ENCODE measurements at places on chromosomes 2 and 18.

DNA sequence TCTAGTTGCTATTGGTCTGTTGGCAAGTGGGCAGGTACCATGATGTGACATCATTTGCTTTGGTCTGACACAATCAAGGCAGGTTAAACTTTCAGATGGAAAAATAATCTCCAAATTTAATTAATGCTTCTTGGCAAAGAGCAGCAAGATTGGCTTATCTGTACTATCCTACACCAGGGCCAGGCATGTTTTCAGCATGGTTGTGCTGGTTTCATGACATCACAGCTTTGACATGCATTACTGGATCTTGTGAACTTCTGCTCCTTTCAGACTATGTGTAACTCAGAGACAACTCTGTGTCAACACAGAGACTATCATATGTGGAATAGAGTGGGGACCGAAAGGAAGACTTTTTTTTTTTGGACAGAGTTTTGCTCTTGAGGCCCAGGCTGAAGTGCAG lies 520.5 kb downstream of the TDRD15 start:
- no peak for DNase-seq

DNA sequence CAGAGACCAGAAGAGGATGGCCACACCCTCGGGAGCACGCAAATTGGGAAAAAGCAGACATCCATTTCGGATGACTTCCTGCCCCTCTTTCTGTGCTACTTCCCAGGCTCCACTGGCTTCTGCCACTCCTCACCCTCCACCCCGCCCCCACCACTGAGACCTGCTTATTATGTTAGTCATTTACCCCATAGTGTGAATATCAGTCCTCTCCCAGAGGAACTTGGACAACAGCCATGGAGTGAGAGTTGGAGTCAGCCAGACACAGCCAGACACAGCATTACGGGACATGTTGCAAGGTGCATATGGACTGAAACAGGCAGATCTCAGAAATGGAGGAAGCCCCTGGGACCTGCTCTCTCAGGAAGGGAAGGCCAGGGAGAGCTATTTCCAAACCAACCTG lies 51.8 kb downstream of the CTIF start:
- peak; percentile 43 for DNase-seq

DNA sequence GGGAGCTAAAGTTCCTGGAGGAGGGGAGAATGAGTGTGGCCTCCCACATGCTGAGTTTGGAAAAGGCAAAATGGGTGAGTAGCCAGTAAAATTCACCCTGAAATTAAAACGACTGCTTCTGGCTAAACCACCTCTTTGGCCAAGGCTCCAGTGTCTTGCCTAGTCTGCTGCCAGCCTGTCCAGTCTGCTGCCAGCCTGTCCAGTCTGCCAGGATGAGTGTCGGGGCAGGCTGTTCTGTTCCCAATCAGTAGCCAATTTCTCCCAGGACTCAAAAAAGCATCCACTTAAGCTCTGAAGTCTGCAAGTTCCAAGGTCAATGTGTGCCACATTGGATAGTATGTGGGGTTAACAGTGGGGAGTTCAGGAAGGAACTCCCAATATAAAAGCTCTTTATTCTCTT lies 134.6 kb upstream of the KLHL29 start:
- no peak for DNase-seq

- no peak for DNase-seq
These were observed 87.2 kb upstream of the ZFP36L2 start for GRCh38 chr2:43313642-43314017.

DNA sequence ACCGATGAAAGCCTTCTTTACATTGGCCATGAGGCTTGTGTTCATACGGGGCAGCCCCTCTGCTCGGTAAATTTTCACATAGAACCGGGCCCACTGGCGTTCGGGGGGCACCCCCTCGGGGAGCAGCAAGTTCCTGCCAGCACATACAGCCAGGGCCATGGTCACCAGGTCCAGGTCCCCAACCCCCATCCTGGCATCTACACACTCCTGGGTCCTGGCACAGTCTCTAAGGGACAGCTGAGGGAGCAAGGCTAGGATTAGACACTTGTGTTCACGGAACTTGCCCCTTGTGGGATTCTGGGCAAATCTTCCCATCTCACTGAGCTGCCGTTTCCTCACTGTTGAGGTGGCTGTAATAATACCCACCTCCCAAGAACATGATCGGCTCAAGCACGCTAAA lies 5.6 kb upstream of the OTOF start:
- DNase-seq, result no peak

GRCh38 chr2:49715597-49715996 lies 561.3 kb upstream of the FSHR start:
- DNase-seq, result no peak

DNA sequence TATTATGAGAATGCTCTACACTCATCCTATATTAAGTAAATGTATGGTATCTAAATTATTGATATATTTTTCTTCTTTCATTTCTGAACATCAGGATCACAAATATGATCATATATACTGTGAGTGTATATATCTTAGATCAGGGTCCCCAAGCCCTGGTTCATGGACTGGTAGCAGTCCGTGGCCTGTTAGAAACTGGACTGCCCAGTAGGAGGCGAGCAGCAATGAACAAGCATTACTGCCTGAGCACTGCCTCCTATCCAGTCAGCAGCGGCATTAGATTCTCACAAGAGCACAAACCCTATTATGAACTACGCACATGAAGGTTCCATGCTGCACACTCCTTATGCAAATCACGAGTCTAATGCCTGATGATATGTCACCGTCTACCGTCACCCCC lies 1247.1 kb upstream of the NXPH2 start:
- DNase-seq, result no peak

GRCh38 chr2:69643602-69644505 lies at the start of gene AAK1:
AAK1 (minus strand) TSS chr2:69643739; CDS start chr2:69643040, 699 bp downstream.
- DNase-seq, result peak; percentile 63

DNA sequence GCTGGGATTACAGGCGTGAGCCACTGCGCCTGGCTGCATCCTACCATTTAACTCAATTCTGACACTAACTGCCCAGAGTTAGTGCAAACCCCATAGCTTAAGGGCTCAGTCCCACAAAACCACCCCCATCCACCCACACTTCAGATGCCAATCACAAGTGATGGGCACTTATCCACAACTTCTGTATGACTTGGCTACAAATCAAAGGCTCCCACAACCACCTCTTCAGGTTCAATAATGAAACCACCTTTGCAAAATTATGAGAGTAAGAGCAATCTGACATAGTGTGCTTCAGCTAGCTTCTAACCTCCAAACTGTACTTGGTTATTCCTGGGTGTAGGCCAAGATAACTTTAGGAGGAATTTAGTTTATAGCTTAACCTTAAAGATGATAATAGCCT lies 51.3 kb upstream of the SLC35F5 start:
- DNase-seq, result no peak

- DNase-seq, result no peak
These were observed 76.4 kb downstream of the HDAC4 start for GRCh38 chr2:239324456-239324855.

DNA sequence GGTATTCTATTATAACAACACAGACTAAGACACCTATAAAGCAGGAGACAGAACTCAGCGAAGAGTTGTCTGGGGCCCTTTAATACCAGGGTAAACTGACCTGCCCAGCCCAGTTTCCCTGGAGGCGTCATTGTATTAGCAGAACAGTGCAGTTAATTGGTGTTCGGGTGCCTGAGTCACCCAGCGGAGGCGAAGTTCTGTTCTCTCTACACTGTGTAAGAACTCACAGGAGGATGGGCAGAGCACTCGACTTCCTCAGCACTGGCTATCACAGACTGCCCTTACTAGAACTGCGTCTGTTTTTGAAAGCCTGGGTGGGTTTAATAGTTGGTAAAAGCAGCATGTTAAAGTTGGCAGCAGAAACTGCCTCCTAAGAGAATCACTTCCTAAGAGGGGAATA lies 106.5 kb upstream of the ATP8B1 start:
- DNase-seq, result no peak

DNA sequence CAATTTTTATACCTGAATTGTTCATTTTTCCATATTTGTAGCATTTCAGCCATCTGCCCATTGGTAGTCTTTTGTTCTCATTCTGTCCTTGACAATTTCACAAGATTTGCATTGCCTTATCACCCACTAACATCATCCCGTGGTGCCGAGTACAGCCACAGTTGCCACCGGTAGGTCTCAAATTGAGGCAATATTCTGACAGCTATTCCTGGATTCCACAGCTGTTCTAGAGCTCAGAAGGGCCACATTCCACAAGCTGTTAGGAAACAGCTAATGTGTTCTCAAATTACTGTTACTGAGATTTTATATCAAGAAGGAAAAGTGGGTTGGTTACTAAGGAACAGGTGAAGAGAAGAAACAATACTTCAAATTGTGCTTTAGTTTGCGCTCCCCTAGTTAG lies 178.8 kb downstream of the RPRM start:
- no peak for DNase-seq

DNA sequence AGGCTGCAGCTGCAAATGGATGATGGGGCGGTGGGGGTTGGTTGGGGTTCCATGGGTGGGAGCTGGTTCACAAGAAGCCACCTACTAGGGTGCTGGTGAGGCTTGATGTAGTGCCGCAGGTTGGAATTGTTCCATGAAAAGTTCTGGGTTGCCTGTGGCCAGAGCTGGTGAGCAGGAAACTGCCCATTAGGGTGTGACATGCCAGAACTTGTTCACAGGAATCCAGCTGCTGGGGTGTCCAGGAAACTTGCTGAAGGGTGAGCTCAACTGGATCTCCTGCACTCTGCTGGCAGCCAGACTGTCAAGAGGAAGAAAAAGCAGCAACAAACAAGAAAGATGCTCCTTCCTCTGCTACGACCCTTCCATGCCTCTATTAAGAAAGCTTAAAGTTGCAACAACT lies 48.8 kb downstream of the MAP3K20 start:
- DNase-seq, result no peak

DNA sequence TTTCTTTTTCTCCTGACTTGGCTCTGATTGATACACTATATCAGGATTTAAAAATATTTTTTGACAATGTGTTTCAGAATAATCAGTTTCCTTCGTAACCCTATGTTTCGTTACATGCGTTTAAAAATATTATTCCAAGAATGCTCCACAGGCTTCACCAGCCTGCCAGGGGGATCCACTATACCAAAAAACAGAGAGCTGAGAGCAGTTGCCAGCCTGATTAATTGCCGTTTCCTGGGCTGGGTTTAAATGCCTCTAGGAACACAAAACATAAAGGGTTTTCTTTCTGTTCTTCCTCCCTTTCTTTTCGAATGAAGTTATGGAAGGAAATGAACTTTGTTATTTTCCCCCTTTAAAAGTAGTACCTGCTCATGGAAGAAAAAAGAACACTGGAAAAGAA lies 47.9 kb downstream of the LRRFIP1 start:
- no peak for DNase-seq

DNA sequence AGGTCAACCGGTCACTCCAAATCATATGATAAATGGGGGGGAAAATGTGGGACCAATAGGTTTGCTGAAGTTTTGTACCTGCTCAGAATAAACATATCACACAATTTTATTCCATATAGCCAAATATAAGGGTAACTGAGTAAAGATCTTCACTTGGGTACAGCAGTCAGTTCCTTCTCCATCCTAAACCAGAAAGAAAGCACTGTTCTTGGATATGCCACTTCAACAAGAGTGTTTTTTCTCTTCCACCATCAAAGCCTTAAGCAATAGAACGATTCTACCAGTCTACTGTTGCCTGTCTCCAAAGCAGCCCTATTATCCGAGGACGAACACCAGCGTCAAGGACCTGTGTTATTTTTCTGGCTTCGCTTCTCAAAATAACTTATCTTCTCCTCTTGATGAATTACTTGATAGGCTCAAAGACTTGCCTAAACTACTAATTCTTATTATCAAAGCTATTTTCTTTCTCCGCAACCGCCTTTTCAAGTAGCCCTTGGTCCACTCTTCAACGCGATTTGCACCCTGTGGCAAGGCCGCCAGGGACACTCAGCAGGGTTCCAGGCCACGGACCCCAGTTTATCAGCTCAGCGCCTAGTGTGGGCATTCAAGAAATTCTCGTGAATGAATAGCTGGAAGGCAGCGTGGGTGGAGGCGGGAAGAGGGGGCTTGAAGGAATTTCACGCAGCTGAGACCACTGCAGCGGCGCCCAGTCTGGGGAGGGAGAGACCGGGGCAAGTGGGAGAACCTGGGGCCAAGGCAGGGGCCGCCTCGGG lies 646 bp downstream of the ALS2 start:
- no peak for DNase-seq

DNA sequence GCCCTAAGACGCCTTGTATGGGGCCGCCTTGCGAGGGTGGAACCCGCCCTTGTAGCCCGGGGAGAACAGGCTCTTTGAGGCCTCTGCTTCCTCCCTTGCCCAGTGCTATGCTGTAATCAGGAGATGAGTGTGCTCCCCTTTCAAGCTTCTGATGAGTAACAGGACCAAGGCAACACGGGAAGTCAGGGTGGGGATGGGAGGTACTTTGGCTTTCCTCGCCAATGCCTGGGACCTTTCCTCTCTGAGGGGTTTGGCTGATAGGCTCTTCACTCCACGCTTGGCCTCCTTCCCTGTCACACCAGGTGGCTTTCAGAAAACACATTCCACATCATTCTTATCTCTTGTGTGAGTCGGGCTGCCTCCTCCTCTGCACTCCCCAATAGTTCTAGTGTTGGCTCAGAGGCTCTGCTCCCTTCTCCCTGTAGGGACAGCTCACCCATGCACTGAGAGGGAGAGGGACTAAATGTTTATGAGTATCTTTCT lies 223.7 kb upstream of the TRIB2 start:
- DNase-seq, result no peak

GRCh38 chr18:63440219-63440618 lies 17.9 kb upstream of the VPS4B start:
- DNase-seq, result no peak

- DNase-seq, result no peak
These were observed 32.1 kb downstream of the PAX8 start for GRCh38 chr2:113246606-113247005.

GRCh38 chr18:44111337-44111736 lies 569.4 kb upstream of the SETBP1 start:
- no peak for DNase-seq

DNA sequence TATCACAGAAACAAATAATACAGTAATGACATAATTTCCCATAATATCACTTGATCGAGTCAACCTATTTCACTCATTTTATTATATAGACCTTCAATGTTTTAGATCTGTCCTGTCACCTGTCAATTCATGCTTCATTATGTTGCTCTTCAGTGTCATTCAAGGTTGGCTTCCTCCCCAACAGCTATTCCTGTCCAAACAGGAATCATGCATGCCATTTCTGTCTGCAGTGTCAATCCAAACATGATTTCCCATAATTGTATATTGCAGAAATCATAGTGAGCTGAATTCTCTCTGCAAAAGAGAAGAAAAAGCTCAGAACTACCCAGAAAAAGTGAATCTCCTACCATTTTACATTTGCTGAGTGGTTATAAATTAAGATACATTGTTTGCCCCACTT lies 628.6 kb downstream of the NR4A2 start:
- no peak for DNase-seq

GRCh38 chr18:37252854-37253393 lies 312.7 kb downstream of the CELF4 start:
- DNase-seq, result no peak

DNA sequence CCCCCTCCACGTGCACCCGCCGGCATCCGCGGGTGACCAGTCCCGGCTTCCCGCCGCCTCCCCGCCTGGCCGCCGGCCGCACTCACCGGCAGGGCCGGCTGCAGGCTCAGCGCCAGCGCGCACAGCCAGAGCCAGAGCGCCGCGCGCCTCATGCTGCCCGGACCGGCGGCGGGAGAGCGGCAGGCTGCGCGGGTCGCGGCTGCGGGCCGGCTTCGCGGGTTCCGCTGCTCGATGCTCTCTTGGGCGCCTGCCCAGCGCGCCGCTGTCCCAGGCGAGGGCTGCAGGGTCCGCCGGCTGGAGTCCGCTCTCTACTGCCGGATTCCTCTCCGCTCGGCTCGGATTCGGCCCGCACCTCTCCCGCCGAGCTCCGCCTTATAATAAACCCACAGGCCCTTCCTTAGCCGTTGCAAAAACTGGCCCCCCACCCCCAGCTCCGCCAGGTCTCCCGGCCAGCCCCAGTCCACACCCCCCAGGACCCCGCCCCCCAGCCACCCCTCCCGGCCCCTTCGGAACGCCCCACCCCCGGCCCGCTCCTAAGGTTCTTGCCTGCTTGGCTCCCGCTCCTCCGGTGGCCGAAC lies at the start of gene SDC1:
SDC1 (minus strand) TSS at position 415 of the 578 bp plus-strand sequence; CDS start at position 152, 263 bp downstream.
- no peak for DNase-seq

Data from AG09319 (cell line).